H9 (cell line): ENCODE measurements at places on chromosomes 4 and X. TPM values are rescaled to one million over a fixed set of nuclear protein-coding genes. Genes with fewer than 3 reads are reported as not detected.
A peak's percentile ranks its signal among the peaks of the same experiment; 100 is the strongest.

- H3K4me1 ChIP-seq: no peaks in the 10 kb centered on the region
- no peak for DNase-seq
- H3K27me3 ChIP-seq: no peaks in the 10 kb centered on the region
- no peak overlapping the region for H3K27ac ChIP-seq
- no peaks in the 10 kb centered on the region for H3K36me3 ChIP-seq
These were observed 543.5 kb downstream of the GABRG1 start for GRCh38 chr4:45580334-45580733.

- H3K4me1 ChIP-seq: no peaks in the 10 kb centered on the region
- H3K4me3 ChIP-seq: no peak overlapping the region
- DNase-seq: no peak
- H3K27ac ChIP-seq: no peak overlapping the region
These were observed 280.7 kb upstream of the GK2 start for GRCh38 chr4:79688691-79689090.

The GNRHR gene
- total RNA-seq: not detected in 2 replicates

The ZNF718 gene
- 11.1 and 12.5 TPM in 2 replicates for total RNA-seq

DNA sequence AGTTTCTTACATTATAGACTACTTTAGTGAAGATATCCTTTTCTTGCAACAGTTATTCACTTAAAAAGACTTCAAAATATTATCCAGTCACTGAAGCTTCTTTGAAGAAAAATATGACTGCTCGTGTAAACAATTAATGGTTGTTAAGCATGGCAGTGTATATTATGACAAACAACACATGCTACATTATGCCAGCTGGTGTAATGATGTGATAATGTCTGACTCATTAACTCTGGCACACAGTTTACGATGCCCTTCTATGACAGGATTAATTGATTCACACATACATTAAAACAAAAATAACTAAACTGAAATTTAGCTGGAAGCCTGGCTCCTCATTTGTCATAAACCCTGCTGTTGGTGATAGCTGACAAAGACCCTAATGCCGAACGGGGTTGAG, 22.4 kb downstream of the GK2 start:
- no peaks in the 10 kb centered on the region for H3K4me1 ChIP-seq
- H3K4me3 ChIP-seq: no peak overlapping the region
- no peaks in the 10 kb centered on the region for H3K27me3 ChIP-seq
- H3K27ac ChIP-seq: no peak overlapping the region

GRCh38 chr4:124035364-124036041, 638.9 kb downstream of the SPRY1 start:
- no peak overlapping the region for H3K4me3 ChIP-seq
- H3K27me3 ChIP-seq: no peaks in the 10 kb centered on the region
- H3K36me3 ChIP-seq: no peaks in the 10 kb centered on the region
- no peaks in the 10 kb centered on the region for H3K4me1 ChIP-seq
- H3K27ac ChIP-seq: no peak overlapping the region
- DNase-seq: no peak

DNA sequence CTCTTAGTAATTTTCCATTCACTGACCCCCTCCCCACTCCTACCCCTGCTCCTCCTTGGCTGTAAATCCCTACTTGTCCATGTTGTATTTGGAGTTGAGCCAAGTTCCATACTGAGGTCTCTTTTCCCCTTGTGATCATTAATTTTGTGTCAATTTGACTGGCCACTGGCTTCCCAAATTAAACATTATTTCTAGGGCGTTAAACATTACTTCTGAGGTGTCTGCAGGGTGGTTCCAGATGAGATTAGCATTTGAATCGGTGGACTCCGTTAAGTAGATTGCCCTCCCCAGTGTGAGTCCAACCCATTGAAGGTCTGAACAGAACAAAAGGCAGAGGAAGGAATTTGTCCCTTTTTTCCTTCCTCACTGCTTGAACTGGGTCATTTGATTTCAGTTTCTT, 25.7 kb downstream of the SLC39A8 start:
- H3K27ac ChIP-seq: peak overlapping the region; percentile 57
- H3K36me3 ChIP-seq: no peaks in the 10 kb centered on the region
- peak overlapping the region; percentile 67; the same call in 2 of the 3 replicates for H3K4me3 ChIP-seq
- peak; percentile 60 for DNase-seq
